ENCODE measurements at places on chromosomes 12 and 14.

DNA sequence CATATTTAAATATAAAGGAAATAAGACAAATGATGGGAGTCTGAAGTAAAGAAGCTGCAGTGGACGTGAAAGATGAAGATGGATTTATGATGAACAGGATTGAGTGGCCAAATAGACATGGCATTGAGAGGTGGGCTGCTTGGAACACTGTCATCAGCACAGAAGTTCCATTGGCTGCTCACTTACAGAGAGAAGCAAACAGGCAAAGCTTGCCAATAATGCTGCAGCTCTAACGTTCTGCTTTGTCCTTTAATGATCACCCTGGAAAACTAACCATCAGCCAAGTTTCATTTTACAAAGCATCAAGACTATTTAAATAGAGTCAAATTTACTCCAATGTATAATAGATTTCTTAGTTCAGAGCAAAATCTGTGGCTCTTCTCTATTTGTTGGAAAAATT is 721.4 kb downstream of the TMTC2 start:
- DNase-seq: no peak

DNA sequence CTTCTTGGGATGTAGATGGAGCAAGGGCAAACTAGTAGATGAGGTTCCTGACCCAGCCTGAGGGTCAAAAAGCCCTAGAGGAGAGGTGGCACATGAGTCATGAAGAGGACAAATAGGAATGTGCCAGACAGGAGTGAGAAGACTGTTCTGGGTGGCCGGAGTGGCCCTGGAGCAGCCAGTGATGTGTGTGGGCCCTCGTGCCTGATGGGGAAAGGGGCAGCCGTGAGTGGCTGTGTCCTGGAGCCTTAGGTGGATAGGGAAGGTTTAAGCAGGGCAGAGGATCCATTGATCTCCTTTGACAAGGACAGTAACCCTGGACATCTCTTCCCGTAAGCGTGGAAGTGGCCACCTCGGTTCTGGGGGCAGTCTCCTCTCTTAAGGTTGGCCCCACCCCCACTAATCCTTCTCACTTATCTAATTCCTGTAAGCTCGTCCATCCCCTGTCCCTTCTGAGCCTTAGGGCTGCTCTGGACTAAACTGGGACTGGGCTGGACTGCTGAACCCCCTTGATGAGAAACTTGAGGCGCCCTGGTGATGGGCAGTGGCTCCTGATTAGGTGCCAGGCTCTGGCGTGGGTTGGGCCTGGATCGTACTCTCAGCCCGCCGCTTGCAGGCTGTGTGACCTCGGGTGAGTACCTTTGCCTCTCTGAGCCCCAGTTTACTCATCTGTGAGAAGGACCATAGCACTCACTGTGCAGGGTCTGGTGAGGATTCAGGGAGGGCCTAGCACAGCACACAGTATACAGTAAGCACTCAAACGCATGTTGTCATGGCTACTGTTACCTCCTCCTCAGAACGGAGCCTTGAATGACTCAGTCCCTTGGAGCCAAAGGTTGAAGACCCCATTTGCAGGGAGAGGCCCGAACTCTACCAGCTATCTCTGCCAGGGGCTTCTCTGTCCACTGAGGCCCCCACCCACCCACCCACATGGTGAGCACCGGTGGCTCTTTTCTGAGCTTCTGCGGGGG is 4.0 kb downstream of the FAM222A start:
- DNase-seq: no peak

DNA sequence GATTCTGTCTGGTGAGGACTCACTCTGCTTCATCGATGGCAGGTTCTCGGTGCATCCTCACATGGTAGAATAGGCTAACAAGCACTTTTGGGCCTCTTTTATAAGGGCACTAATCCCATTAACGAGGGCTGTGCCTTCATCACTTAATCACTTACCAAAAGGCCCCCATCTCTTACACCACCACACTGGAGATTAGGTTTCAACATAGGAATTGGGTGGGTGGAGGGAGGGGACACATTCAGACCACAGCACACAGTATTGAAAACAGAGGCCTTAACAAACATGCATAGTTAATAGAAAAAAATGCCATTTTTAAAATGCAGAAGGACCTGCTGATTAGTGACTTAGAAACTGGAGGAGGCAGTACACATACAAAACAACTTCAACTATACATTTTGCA is 61.6 kb downstream of the SPPL3 start:
- DNase-seq: no peak

DNA sequence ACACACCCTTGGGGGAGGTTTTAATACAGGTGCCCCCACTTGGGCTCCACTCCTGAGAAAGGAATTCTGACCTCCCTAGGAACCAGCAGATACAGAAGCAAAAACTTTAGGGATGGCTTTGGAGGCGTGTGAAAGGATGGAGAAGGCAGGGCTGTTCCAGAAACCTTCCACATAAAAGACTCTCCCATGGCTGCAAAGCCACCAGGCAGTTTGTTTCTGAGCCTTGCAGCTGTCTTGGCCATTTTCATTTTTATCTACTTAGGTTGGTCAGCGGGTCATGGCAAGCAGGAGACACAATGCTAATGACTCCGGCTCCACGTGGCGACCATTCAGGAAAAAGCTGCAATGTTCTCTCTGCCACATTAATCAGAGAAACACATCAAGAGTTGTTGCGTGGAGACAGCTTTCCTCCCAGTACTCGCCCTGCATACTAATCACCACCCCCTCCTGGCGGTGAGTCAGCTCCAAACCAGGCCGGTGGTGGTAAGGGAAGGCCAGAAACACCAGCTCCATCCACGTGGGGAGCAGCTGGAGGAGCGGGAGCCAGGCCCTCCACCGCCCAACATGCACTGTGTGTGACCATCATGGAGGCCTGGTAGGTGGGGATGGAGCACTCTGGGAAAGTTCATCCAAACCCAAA is 30.9 kb upstream of the IRF2BPL start:
- no peak for DNase-seq

DNA sequence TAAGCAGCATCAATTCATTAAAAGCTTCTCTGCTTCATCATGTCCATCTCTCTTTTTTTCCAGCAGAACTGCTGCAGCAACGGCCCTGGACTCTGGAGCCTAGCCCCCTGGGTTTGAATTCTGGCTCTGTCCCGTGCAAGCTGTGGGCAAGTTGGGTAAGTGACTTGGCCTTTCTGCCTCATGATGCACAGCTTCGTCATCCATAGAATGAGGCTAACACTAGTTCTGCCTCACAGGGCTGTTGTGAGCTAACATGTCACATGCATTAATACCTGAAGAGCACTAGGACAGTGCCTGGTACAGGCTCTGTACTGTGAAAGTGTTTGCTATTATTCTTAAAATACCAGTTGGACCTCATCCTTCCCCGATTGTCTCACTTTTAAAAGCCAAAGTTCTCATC is 4.2 kb downstream of the KRT82 start:
- no peak for DNase-seq

DNA sequence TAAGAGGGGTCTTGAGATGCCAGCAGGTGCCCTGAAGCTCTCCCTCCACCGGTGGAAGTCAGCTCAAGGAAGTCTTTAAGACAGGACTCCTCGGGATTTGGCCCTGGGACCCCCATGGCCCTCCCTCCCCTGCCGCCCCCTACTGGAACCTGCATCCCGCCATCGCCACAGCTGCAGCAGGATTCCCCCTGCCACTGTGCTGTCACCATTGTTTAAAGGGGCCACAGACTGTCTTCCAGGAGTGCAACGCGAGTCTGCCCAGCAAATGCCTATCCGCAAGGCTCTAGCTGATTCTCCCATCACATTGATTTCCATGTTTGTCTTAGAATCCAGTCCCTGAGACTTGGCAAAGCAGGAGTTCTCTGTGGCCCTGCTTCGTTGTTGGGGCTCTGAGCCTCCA is 770.8 kb upstream of the ALG10B start:
- DNase-seq: no peak

GRCh38 chr12:80708259-80708974 is 983 bp downstream of the MYF6 start:
- no peak for DNase-seq

- DNase-seq: no peak
Observed at GRCh38 chr14:31881531-31882310, 195.4 kb upstream of the ARHGAP5 start.

GRCh38 chr12:98799822-98800221 is 154.7 kb downstream of the APAF1 start:
- no peak for DNase-seq

GRCh38 chr14:89899917-89900663 is 54.4 kb downstream of the EFCAB11 start:
- no peak for DNase-seq

Measured in NCI-H1436 treated with DMSO at 0.1 percent for 48 hours (cell line).